ENCODE measurements at places on chromosomes 16 and 17. TPM values are rescaled to one million over a fixed set of nuclear protein-coding genes. Genes with fewer than 3 reads are reported as not detected.

The CDRT4 gene
- 6.3 TPM for polyA plus RNA-seq

The CCL16 gene
- not detected for polyA plus RNA-seq

The RBFOX1 gene
- polyA plus RNA-seq = 0.87 TPM

The MEIOB gene
- 0.34 TPM for polyA plus RNA-seq

- H3K27ac ChIP-seq = no peak overlapping the region
- no peak overlapping the region for H3K4me3 ChIP-seq
- no peak for DNase-seq
Measured at GRCh38 chr17:394718-395095, 42.1 kb upstream of the RPH3AL start.

DNA sequence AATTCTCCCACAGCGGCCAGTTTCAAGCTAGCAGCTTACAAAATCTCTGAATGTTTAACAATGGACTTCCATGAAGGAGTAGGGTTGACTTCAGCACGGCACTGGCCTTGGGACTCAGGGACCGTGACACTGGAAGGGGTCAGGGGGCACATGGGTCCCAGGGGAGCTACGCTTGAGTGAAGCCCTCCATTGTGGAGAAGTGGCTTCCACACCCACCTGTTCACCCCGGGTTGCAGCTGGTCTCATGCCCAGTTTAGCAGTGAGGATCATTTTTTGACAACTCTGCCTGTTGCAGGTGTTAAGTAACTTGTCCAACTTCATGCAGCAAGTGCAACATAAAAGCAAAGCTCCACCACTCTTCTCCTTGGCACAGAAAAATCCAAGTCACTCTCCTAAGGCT, 510.2 kb downstream of the CDH13 start:
- no peaks in the 10 kb centered on the region for H3K36me3 ChIP-seq
- H3K4me3 ChIP-seq = peak overlapping the region; percentile 2

GRCh38 chr16:84943620-84944019, 67.7 kb downstream of the ZDHHC7 start:
- no peak overlapping the region for H3K4me3 ChIP-seq
- H3K27me3 ChIP-seq = no peaks in the 10 kb centered on the region
- DNase-seq = no peak
- H3K27ac ChIP-seq = no peak overlapping the region
- H3K4me1 ChIP-seq = peaks cover 2% of the 10 kb centered on the region

DNA sequence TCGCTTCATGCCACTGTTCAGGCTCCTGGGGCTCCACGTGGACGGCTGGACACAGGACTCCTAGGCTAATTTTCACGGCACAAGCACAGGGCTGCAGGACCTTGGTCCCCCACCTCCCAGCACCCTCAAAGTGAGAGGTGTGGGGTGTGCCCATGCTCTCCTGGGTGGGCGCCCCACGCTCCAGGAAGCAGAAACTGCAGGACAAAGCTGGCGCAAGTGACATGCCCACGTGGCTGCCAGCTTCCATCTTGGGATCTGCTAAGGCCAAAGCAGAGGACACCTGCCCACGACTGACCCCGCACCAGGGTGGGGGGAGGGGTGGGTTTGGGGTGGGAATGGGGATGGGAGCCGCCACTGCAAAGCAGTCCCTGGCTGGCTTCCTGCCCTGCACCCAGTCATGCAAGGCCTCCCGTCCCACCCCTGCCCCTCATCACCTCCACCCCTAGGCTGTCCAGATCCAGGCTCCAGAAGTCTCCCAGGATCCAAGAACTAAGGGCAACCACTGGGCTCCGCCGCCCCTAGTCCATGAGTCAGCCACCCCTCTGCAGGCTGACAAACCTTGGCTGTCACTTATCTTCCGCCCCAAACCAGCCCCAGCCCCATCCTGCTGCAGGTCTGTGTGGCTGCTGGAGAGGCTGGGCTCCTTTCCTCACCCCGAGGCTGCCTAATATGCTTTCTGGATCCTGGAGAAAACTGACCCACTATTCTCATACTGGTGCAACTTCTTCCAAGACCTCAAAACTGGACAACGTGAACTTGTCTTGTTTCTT, 11.1 kb downstream of the USP6 start:
- peaks cover 19% of the 10 kb centered on the region for H3K27me3 ChIP-seq
- no peak for DNase-seq
- no peaks in the 10 kb centered on the region for H3K36me3 ChIP-seq
- H3K27ac ChIP-seq = no peak overlapping the region
- no peak overlapping the region for H3K4me3 ChIP-seq
- H3K4me1 ChIP-seq = no peaks in the 10 kb centered on the region

GRCh38 chr16:23317751-23318150, 15.6 kb downstream of the SCNN1B start:
- no peak overlapping the region for H3K27ac ChIP-seq
- no peaks in the 10 kb centered on the region for H3K27me3 ChIP-seq
- no peak overlapping the region for H3K4me3 ChIP-seq
- DNase-seq = no peak
- H3K36me3 ChIP-seq = no peaks in the 10 kb centered on the region

Data from small intestine (tissue), 16 donors.